Right atrium auricular region (tissue), 2 donors: ENCODE measurements at places on chromosomes 2 and 18. TPM values are rescaled to one million over a fixed set of nuclear protein-coding genes. Genes with fewer than 3 reads are reported as not detected.

Gene NT5C1B
- not detected for total RNA-seq

Gene FMNL2
- total RNA-seq, result 6.0 TPM

DNA sequence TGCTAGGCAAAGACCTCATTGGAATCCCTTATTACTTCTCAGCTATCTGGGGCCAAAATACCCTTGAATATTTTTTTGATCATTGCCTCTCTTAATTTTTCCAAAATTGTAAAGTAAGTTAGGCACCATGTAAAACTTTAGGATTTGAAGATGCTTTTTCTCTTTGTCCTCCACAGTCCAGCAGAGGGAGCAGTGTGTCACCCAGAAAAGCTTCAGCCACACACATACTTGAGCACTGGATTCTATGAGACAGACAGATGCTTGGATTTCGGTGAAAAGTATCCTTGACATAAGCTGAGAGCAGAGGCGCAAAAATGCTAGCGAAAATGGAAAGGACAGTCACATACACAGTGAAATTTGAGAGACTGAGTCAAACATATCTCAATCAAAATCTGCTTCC lies 74.7 kb upstream of the KCNJ3 start:
- H3K36me3 ChIP-seq, result no peaks in the 10 kb centered on the region
- no peak overlapping the region for H3K27ac ChIP-seq
- no peaks in the 10 kb centered on the region for H3K4me1 ChIP-seq
- DNase-seq, result no peak
- H3K4me3 ChIP-seq, result no peak overlapping the region

Gene CYP26B1
- 12.8 TPM for total RNA-seq

Gene NRP2
- 7.1 TPM for total RNA-seq

- no peaks in the 10 kb centered on the region for H3K4me1 ChIP-seq
- no peaks in the 10 kb centered on the region for H3K36me3 ChIP-seq
- no peak overlapping the region for H3K4me3 ChIP-seq
- H3K27ac ChIP-seq, result no peak overlapping the region
- no peak for DNase-seq
Observed at GRCh38 chr2:147696426-147696825, 148.4 kb upstream of the ACVR2A start.

- no peaks in the 10 kb centered on the region for H3K27me3 ChIP-seq
- H3K36me3 ChIP-seq, result no peaks in the 10 kb centered on the region
- no peak overlapping the region for H3K4me3 ChIP-seq
- no peak for DNase-seq
- peaks cover 31% of the 10 kb centered on the region for H3K4me1 ChIP-seq
Observed at GRCh38 chr2:8498994-8499393, 182.9 kb upstream of the ID2 start.

DNA sequence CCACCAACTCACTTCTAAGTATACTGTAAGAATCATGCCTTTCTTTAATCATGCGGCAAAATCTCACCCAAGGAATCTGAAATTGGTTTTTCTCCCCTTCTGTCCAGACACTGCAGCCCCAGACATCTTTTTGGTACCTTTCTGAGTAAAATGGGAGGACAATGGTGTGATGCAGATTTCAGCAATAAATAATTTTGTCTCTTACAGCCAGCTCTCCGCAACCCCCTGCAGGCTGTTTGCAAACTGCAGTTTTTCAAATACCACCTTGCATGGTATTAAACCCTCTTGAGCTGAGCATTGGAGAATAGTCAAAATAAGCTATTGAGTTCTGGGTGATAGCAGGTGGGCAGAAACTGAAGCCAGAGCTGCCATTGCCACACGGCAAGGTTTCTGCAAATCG lies 32.2 kb downstream of the GPR39 start:
- no peak overlapping the region for H3K27ac ChIP-seq
- H3K4me3 ChIP-seq, result no peak overlapping the region
- DNase-seq, result no peak
- no peaks in the 10 kb centered on the region for H3K27me3 ChIP-seq
- no peaks in the 10 kb centered on the region for H3K36me3 ChIP-seq

Gene KHK
- 1.7 TPM for total RNA-seq

Gene AMER3
- total RNA-seq, result not detected

GRCh38 chr2:233061591-233062450 lies 1.7 kb downstream of the INPP5D start:
- peak overlapping the region; percentile 77 for H3K27ac ChIP-seq
- no peak for DNase-seq
- H3K27me3 ChIP-seq, result no peaks in the 10 kb centered on the region
- no peaks in the 10 kb centered on the region for H3K36me3 ChIP-seq
- peak overlapping the region; percentile 26 for H3K4me3 ChIP-seq

Gene IL36RN
- not detected for total RNA-seq

- H3K4me1 ChIP-seq, result peaks cover 23% of the 10 kb centered on the region
- H3K27me3 ChIP-seq, result no peaks in the 10 kb centered on the region
Observed at GRCh38 chr2:168801961-168802858, at the start of gene NOSTRIN. TSS of gene NOSTRIN (plus strand) at chr2:168802637. CDS start at chr2:168802647, 10 bp downstream.

Gene TGIF1
- total RNA-seq, result 32.1 TPM

DNA sequence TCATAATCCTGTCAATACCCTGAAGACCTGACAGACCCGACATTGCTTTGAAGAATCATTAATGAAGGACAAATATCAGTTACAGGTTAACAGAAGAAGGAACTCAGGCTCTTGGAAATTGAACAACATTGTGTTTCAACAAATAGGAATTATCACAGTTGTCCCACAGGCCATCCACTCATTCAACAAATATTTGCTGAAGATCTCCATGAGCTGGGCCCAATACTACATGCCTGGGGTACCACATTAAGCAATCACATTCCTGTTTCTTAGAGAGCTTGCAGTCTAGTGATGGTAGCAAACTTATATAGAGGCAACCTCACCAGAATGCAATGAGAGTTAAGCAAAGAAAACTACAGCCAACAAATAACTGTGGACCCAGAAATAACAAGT lies 671.6 kb upstream of the ACVR2A start:
- DNase-seq, result no peak
- H3K27me3 ChIP-seq, result no peaks in the 10 kb centered on the region
- no peaks in the 10 kb centered on the region for H3K36me3 ChIP-seq
- H3K4me3 ChIP-seq, result no peak overlapping the region

DNA sequence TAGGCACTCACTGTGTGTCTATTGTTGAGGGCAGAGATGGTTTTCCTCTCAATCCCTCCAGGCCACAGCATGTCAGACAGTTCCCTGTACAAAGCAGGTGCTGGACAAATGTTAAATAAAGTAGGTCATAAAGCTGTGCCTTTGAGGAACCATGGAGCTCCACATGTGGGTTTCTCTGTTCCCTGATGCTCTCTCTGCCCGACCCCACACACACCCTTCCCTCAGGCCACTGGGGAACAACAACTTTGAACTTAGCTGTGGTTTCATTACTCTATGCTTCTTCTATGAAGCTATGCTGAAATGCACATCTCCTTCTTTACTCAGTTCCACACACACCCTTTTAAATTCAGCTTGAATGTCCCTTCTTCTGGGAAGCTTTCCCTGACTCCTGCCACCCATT lies 415.3 kb downstream of the HRH4 start:
- no peaks in the 10 kb centered on the region for H3K27me3 ChIP-seq
- H3K4me3 ChIP-seq, result no peak overlapping the region
- H3K4me1 ChIP-seq, result no peaks in the 10 kb centered on the region

- H3K4me1 ChIP-seq, result no peaks in the 10 kb centered on the region
- no peak overlapping the region for H3K27ac ChIP-seq
- H3K36me3 ChIP-seq, result no peaks in the 10 kb centered on the region
- H3K27me3 ChIP-seq, result no peaks in the 10 kb centered on the region
- H3K4me3 ChIP-seq, result no peak overlapping the region
Observed at GRCh38 chr2:64626963-64627760, 26.6 kb downstream of the SERTAD2 start.

Gene HAAO
- 1.4 TPM for total RNA-seq

DNA sequence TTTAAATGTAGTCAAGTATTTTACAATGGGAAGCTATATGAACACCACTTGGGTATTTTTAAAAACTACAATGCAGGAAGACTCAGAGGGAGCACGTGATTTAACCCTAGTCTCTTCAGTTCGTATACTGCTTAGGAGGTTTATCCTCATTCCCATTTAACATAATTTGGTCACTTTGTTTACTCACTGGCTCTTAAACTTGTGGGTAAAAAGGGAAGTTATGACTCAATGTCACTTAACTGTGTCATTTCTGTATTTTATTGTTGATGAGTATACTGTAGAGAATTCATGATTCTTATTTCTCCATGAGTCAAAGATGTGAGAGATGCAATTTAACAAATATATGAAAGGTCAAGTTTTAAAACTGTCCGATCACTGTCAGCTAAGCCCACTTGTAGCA lies 48.2 kb downstream of the SLC66A3 start:
- H3K27me3 ChIP-seq, result no peaks in the 10 kb centered on the region
- H3K36me3 ChIP-seq, result peaks cover 30% of the 10 kb centered on the region
- H3K4me1 ChIP-seq, result no peaks in the 10 kb centered on the region
- no peak for DNase-seq
- no peak overlapping the region for H3K4me3 ChIP-seq

DNA sequence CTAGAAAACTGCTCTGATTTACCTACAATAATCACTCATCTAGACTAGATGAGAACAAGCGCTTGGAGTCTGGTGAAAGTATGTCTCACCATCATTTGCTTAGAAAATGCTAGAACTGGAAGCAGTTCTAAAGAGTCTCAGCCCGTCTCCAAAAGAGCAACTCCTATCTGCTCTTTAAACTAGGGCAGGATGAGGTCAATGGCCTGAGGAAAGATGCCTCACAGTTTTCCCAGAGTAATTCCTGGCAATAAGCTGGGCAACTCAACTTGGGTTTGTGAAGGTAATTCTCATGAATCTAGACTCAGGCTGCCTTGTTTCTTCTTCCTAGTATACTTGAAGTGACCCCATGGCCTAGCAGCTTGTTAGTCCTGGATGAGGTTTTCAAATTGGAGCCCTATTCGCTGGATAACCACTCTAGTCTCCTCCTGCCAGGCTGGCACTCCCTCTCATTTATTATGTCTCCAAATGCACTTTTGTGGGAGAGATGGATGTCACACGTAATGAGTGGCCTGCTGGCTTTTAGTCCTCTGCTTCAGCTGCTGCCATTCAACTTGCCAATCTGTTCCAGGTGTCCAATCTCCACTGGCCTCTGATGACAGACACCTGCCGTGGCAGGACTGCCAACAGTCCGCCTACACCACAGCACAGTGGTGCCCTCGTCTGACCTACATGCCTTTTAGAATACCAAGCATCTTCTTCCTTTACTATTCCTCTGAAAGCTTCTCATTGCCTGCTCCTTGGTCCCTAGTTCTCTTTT lies 80.9 kb downstream of the CABYR start:
- H3K36me3 ChIP-seq, result no peaks in the 10 kb centered on the region
- no peak for DNase-seq
- peaks cover 34% of the 10 kb centered on the region for H3K4me1 ChIP-seq
- no peak overlapping the region for H3K27ac ChIP-seq
- no peaks in the 10 kb centered on the region for H3K27me3 ChIP-seq
- H3K4me3 ChIP-seq, result no peak overlapping the region

DNA sequence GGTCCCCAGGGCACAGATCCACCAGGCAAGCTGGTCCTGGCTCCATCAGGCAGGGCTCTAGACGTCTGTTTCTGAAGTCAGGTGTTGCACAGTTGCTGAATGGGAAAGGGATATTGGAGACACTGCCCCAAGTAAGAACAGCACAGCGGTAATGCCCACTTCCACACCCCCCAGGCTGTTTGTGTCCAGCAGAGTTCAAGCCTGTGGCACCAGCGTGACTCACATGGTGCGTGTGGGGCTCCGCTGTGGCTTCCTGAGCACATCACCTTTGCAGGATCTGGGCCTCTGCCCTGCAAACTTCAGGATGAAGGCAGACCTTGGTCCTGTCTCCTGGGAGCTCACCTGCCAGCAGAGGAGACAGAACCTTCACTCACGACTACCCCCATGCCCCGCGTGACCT lies 203.3 kb downstream of the TFCP2L1 start:
- no peak overlapping the region for H3K27ac ChIP-seq
- H3K4me3 ChIP-seq, result no peak overlapping the region
- H3K27me3 ChIP-seq, result no peaks in the 10 kb centered on the region
- DNase-seq, result no peak
- no peaks in the 10 kb centered on the region for H3K4me1 ChIP-seq
- H3K36me3 ChIP-seq, result no peaks in the 10 kb centered on the region

DNA sequence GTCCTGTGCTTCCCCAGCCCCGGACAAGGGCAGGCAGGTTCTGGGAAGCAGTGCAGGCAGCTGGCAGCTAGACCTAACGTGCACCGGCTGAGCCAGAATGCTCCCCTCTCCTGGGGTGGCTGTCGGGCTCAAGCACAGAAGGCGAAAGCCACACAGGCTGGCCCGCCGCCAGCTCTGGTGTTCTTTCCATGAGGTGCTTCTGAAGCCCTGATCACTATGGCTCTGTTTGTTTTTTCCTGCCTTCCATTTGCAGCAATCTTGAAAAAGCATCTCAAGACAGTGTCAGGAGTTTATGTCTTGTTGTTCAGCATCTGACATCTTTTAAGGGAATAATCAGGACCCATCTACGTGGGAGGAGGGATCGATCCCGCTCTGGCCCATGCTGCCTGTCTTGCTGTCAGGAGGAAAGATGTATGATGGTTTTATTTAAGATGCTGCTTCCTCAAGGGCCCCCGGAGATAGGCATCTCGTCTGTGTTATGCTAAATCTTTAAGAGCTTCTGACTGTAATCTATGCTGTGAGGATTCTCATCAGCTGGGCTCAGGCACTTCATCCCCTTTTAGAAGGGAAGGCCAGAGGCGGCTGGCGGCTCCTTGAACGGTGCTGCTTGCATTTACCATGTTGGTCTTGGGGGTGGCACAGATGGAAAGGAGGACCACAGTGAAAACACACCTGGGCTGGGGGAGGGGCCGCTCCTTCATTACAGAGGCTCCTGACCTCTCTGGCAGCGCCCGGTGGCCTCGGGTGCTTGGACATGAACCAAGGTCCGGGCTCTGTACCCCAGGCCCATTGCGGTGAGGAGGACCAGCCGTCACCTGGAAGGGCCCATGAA lies 118.5 kb upstream of the HDAC4 start:
- no peak overlapping the region for H3K4me3 ChIP-seq
- no peak overlapping the region for H3K27ac ChIP-seq
- DNase-seq, result no peak
- H3K27me3 ChIP-seq, result no peaks in the 10 kb centered on the region
- H3K36me3 ChIP-seq, result no peaks in the 10 kb centered on the region

Gene HRH4
- not detected for total RNA-seq

DNA sequence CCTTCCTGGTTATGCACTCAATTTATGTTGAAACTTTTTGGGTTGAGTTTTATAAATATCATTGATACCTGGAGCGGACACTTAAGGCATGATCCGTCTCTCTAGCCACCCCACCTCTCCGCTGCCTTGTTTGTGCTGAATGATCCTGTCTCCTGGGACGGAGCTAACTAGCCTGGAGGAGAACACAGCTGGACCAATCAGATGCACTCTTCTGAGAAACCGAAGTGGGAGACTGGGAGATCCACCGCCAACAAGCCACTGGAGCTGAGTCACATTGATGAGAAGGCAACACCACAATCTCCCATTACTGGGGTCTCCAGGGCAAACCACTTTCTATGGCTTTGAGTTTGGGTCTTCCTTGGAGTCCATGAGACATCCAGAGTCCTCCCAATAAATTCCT lies 29.3 kb downstream of the CYP26B1 start:
- H3K4me3 ChIP-seq, result no peak overlapping the region
- H3K36me3 ChIP-seq, result no peaks in the 10 kb centered on the region
- H3K4me1 ChIP-seq, result no peaks in the 10 kb centered on the region
- no peak overlapping the region for H3K27ac ChIP-seq
- no peaks in the 10 kb centered on the region for H3K27me3 ChIP-seq

- H3K27ac ChIP-seq, result no peak overlapping the region
- no peak for DNase-seq
- peaks cover 49% of the 10 kb centered on the region for H3K4me1 ChIP-seq
- no peak overlapping the region for H3K4me3 ChIP-seq
- H3K27me3 ChIP-seq, result no peaks in the 10 kb centered on the region
Observed at GRCh38 chr2:233081232-233081730, 21.1 kb downstream of the INPP5D start.

- H3K4me1 ChIP-seq, result no peaks in the 10 kb centered on the region
- no peak overlapping the region for H3K4me3 ChIP-seq
- H3K36me3 ChIP-seq, result no peaks in the 10 kb centered on the region
- DNase-seq, result no peak
- H3K27ac ChIP-seq, result no peak overlapping the region
Observed at GRCh38 chr2:122340246-122340645, 584.8 kb downstream of the TSN start.

Gene COL6A3
- 61.6 TPM for total RNA-seq
